ENCODE measurements at places on chromosomes 13 and 19.

DNA sequence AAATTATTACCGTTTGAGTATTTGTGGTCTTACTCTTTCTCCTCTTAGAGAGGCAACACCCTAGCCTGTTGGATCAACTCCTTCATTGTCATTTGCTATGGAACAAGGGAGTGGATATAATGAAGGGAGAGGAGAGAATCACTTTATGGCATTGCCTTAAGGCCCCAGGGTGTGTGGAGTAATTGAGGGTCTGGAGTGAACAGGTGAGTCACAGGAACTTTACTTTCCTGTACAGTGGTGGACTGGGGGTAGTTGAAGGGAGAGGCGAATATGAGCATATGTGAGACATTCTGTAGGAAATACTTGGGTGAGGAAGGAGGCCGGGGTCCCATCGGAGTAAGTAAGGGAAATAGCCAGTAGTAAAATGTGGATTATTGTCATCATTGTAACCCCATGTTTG is 17.0 kb downstream of the DGKH start:
- no peak for DNase-seq

DNA sequence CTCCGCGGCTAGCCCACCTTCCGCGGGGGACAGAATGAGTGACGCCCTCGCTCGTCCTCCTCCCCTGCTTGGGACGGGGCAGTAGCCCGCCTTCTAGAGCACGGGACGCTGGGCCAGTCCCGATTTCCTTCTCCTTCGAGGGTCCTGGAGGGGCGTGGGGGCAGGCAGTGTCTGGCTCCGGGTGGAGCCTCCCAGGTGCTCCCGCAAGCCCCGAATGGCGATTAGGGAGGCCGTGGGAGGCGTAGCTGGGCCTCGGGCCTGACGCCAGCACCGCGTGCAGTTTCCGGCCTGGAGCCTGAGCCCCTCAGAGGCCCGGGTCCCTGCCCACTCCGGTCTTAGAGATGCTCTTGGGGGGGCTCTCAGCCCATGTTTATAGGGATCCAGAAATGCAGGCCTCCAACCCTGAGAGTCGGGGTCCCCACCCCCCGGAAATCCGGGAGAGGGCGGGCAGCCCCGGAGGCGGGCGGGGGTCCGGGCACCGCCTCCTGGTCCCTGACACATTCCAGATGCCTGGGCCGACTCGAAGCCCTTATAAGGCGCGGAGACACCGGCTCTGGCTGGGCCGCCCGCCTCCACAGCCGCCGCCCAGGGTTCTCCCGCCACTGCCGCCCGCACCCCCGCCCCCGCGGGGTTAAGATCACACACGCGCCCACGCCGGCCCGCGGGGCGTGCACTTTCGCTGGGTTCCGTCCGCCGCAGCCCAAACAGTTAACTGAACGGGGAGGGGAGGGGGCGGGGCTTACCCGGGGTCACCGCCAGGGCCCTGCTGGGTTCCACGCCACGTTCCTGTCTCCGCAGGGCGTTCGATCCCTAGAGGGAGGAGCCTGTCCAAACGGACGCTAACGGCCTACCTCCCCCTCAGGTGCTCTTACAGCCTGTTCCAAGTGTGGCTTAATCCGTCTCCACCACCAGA is 1.5 kb downstream of the MYADM start:
- DNase-seq = peak; percentile 83

- no peak for DNase-seq
These were observed 4.1 kb downstream of the IGFL4 start for GRCh38 chr19:46036744-46037128.

DNA sequence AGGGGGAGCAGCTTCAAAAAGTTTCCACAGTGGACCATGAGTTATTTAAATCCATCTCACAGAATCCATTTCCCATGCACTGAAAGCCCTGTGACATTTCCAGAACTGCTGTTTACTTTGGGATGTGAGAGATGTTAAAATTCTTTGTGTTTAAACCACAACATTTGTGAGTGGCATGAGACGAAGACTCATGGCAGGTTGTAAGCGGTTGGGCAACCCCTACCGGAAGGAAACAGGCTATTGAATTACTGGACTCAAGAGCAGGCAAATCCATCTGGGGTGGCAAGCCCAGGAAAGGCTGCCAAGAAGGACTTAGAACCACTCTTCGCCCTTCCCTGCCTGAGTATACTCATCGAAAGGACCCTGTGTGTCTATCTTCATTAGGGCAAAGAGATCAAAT is 22.3 kb upstream of the CLDN10 start:
- DNase-seq = no peak

GRCh38 chr19:56829596-56829995 is 10.9 kb downstream of the PEG3 start:
- no peak for DNase-seq

DNA sequence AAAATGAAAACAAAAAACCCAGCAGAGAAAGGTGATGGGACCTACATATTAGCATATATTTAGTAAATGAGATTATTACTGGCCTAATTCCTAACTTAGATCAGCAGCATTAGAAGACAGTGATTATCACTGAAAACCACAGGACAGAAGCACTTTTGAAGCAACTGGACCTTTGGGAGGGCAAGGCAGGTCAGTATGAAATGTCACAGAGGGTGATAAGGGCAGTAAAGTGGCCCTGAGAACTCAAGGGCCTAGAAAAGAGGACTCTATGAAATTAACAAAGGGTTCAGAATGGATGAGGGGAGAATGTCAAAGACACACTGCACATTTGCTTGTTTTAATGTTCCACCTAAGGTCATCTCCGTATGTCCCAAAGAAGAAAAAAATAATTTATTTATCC is 148.7 kb downstream of the VWA8 start:
- no peak for DNase-seq

GRCh38 chr13:65387743-65388347 is 1842.3 kb downstream of the PCDH9 start:
- DNase-seq = no peak

GRCh38 chr13:39816936-39817335 is 161.5 kb downstream of the COG6 start:
- DNase-seq = no peak

DNA sequence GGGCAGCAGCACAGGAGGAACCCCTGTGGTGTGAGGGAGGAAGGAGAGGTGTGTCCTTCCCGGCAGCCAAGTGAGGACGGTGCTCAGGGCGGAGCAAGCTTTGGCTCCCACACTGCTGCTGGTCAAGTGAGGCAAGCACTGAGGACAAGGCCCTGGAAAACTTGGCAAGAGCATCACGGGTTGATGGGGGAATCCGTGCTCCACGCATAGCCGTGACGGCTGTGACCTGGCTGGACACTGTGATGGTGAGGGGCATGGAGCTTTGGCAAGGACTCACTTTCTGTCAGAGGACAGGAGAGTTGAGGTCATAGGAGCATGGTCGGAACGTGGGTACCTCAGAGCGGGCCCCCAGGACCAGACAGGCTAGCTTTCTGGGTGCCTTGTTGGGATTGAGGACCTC is 29.0 kb upstream of the SLC15A1 start:
- no peak for DNase-seq

DNA sequence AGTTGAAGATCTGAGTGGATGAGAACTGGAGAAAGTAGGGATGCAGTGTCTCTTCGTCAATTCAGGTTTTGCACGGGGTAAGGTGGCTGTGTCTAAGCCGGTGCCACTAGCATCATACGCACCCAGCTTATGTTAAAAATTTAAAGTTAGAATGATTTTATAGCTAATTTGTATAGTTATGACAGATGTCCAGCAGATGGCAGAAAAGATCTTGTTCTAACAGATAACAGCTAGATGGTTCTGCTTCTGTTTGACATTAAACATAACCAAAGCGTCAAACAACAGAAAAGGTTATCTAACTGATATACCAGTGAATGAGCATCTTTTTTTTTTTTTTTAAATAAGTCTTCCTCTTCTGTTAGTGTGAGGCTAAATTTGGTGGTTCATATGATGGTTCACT is 18.8 kb upstream of the EDDM13 start:
- DNase-seq = no peak

DNA sequence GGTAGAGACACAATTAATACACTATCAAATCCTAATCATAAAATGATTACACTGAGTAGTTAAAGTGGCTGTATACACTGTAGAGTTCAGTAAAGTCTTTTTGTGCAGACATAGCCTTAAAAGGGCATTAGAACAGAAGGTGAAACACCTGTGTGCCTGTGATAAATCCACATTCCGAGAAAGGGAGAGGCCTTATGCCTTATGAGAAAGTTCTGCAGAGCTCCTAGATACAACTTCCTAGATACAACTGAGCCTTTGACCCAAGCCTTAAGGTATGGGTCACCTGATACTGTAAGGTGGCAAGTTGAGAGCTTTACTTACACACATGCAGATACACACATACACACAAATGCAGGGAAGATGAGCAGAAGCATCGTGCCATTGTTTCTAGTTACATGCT is 6.3 kb downstream of the SERP2 start:
- no peak for DNase-seq

DNA sequence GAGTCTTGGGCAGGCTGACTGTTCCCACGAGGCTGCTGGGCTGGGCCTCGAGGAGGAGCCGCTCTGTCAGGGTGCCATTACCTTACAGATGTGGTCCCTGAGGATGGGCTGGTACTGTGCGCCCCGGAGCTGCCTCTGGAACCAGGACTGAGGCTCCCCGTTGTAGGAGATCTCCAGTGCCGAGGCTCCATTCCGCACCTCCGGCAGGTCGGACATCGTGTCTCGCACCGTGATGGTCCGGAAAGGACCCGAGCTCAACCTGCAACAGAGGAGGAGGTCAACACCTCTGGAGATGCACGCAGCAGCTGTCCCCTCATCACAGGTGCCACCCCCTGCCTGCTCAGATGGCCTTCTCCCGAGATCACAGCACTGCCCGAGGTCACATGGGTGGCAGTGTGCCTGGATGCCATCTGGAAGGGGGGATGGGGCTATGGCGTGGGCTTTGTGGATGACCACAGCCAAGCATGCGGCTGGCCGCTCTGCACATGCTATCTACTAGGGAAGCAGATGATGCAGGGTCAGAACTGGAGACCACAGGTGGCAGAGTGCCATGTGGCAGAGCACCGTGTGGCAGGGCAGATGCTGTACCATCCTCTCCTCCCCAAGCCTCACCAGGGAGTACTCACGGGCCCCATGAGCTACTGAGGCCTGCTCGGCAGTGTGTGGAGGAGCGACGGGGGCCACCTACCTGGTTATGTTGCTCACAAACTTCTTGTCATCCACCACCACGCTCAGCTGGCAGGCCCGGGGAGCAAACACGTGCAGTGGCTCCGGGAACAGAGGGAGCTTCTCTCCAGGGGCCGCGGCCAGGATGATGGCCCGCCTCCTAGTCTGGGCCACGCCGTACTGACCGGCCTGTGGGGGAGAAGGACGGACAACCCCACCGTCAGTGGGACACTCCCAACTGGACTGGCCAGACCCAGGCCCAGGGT is 18.3 kb upstream of the EIF3G start:
- DNase-seq = no peak

- DNase-seq = no peak
These were observed 131.8 kb upstream of the PEG3 start for GRCh38 chr19:56972291-56972841.

DNA sequence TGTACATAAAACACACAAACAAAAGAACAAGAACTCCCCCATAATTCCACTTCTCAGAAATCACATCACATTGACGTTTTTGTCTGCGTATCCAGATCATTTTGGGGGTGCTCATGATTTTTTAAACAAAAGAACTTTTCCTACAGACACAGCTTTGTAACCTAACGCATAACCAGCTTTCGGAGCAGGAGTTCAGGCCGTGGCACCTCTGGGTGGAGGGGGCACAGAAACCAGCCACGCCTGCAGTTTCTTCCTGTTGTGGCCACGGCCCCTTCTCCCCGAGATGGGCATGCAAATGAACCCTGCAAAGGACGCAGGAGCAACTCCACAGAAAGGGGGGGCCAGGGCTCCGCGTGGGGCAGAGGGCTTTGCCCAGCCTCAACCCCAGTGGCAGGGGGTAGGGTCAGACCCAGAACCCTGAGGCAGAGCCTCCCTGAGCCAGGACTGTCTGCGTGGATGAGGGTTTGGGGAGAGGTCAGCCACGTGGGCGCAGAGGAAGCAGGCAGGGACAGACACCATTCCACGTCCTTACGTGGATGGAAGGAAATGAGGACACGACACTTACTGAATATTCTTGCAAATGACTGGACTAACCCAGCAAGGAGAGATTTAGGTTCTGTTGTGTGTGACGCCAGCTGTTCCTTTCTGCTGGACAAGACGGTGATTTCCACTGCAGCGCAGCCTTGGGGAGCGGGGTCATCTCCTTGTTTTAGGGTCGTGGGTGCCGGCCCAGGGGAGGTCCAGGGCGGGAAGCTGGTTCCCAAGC is 64.4 kb downstream of the RASA3 start:
- no peak for DNase-seq

- DNase-seq = peak; percentile 63
These were observed 21.7 kb upstream of the ZNF429 start for GRCh38 chr19:21483589-21484170.

DNA sequence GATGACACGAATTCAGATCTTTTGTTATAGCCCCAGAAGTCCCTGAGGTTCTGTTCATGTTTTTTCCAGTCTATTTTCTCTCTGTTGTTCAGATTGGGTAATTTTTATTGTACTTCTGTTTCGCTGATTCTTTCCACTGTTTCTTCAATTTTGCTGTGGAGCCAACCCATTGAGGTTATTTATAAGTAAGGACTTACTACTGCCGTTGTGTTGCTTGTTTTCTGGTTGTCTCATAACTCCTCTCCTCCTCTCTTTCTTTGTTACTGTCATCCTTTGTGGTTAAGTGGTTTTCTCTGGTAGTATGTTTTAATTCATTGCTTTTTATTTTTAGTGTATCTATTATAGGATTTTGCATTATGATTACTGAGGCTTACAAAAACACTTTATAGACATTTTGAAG is 48.7 kb upstream of the GAS6 start:
- DNase-seq = no peak

All from stimulated activated CD8-positive, alpha-beta memory T cell treated with anti-CD3 and anti-CD28 coated beads, Interleukin-2, amount 100 ng/mL, for 48 hours (primary cell).